ENCODE measurements at places on chromosomes 3 and 15.

DNA sequence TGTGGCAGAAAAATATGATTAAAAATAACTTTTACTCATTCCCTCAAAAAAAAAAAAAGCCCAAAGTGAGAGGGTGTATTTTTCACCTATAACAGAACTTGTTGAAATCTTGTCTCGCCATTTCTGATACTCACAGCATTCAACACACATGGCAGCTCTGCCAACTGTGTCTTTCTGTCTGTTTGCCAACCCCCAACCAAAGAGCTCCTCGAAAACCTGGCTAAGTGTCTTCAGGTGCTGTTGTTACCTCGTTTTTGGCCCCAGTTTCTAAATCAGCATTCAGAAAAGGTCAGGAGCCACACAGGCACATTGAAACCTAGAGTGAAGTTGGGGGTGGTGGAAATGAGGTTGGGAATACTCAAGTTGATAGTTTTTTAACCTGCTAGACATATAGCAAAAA is 123.5 kb downstream of the TMEM108 start:
- no peak for DNase-seq

DNA sequence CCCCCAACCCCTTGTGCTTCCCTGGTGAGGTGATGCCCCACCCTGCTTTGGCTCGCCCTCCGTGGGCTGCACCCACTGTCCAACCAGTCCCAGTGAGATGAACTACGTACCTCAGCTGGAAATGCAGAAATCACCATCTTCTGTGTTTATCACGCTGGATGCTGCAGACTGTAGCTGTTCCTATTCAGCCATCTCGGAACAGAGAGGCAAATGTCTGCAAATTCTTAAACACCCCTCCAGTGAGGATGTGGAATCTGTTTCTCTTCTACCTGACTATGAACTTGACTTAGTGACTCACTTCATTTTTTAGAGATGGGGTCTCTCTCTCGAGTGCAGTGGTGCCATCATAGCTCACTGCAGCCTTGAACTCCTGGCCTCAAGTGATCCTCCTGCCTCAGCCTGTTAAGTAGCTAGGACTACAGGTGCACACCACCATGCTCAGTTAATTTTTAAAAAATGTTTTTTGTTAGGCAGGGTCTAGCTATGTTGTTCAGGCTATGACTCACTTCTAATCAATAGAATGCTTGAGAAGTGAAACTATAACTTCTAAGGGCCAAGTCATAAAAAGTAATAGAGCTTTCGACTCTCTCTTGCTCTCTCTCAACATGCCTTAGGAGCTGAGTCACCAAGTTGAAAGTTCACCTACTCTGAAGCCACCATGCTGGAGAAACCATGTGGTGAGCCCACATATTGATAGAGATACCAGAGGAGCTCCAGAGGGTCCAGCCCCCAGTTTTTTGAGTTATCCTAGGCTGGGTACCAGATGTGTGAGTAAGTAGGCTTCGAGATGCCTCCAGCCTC is 11.5 kb upstream of the PARP14 start:
- DNase-seq = no peak

DNA sequence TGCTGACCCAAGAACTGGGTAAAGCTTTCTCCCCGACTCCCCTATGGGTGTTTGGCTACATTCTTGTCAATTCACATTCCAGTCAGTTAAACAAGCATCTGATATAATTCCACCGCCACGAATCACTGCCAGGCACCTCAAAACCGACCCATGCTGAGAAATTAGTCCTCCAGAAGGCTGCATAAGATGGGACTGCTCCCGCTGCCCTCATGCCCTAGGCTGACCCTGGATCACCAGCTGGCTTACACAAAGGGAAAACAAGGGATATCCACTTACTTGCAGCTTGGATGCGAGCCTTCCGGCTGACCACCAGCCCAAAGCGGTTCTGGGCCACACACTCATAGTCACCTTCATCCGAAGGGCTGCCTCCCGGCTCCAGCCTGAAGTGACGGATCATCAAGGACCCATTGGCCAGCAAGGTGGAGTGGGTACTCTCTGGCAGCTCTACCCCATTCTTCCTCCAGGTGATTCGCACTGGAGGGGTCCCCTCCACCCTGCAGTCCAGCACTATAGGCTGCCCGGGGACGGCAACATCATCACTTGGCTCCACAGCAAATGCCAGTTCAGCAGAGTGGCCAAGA is 2.9 kb downstream of the IGDCC3 start:
- DNase-seq = no peak

DNA sequence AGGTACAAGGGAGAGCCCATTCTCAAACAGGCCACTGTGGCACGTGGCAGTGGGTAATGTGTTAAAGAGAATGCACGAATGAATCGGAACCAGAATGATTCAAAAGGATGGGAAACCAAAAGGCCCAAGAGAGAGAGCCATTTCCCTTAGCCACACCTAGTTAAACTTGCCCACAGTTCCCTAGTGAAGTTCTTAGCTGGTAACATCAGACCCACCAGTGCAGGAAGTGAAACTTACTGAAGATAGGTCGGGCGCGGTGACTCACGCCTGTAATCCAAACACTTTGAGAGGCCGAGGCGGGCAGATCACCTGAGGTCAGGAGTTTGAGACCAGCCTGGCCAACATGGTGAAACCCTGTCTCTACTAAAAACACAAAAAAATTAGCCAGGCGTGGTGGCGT is 97.1 kb downstream of the MEX3B start:
- no peak for DNase-seq

DNA sequence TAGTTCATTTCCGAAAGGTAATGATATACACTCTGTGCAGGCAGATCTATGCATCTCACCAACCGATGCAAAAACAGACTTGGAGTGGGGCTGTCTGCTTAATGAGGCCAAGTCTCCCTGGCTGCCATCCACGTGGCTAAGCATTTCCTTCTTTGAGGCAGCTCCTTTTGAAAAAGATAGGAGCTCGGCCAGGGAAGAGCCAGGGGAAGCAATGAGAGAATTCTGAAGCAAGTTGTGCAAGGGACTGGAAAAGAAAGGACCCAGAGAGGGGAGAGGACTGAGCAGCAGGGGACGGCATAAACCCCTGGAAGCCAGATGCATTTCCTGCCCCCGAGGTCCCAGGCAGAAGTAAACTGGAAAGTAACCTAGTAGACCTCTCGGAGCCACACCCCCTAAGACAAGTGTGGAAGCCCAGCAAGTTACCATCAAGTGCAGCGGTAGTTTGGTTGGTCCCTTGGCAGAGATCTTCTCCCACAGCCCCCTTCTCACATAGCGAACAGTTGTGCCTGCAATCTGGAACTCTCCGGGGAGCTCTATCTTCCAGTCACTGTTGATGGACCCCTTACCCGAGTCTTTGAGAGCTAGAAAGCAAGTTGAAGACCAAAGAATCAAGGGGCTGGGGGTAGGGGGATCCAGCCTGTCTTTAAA is 288.2 kb downstream of the ADAMTS17 start:
- no peak for DNase-seq

GRCh38 chr3:14508966-14509795 is 31.0 kb downstream of the GRIP2 start:
- peak; percentile 63 for DNase-seq

DNA sequence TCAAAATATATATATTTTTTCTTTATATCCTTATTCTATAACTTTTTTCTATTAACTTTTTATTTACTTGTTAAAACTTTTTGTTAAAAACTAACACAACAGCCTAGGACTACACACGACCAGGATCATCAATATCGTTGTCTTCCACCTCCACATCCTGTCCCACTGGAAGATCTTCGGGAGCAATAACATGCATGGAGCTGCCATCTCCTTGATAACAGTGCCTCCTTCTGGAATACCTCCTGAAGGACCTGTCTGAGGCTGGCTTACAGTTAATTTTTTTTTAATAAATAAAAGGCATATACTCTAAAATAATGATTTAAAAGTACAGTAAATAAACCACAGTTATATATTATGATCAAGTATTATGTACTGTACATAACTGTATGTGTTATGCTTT is 58.9 kb downstream of the SFMBT1 start:
- no peak for DNase-seq

GRCh38 chr3:118400886-118401285 is 633.8 kb downstream of the IGSF11 start:
- no peak for DNase-seq

DNA sequence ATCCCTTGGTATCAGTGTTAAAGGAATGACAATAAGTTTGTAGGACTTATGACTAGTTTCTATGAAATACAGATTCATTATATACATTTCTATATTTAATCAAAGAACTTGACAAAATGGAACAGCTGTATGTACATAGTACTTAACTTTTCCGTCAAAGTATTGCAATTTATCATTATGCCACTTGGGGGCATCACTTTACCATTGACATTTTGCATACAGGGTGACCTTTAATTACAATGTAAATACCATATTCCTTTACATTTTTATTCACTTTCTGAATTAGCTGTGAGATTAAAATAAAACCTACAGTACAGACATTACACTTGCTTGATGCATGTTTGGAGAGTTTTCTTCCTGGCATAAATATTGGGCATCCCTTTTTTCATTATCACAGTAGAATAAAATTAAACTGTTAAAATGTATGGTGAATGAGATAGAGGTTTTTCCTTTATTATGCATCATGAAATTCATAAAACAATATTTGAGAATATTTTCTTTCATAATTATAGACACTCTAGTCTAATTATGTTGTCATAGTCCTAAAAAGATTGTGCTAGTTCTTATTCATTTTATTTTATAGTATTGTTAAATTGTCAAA is 6.9 kb downstream of the NEK11 start:
- DNase-seq = no peak

DNA sequence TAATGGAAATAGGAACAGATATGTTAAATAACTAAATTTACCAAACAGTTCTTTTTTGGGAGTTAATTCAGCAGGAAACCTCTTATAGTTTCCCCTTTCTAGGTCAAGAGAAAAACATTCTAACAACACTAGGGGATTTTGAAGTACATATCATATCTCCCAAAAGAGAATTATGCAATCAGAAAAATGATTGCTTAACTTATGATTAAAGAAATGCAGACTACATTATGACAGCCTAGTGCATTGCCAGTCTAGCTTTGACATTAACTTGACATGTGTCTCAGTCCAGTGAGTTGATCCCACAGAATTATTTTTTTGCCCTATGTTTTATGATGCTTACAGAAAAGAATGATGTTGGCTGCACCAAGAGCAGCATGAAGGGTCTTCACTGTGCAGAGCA is 31.7 kb upstream of the NPHP3 start:
- no peak for DNase-seq

GRCh38 chr3:11713171-11713570 is 69.5 kb upstream of the VGLL4 start:
- DNase-seq = no peak

DNA sequence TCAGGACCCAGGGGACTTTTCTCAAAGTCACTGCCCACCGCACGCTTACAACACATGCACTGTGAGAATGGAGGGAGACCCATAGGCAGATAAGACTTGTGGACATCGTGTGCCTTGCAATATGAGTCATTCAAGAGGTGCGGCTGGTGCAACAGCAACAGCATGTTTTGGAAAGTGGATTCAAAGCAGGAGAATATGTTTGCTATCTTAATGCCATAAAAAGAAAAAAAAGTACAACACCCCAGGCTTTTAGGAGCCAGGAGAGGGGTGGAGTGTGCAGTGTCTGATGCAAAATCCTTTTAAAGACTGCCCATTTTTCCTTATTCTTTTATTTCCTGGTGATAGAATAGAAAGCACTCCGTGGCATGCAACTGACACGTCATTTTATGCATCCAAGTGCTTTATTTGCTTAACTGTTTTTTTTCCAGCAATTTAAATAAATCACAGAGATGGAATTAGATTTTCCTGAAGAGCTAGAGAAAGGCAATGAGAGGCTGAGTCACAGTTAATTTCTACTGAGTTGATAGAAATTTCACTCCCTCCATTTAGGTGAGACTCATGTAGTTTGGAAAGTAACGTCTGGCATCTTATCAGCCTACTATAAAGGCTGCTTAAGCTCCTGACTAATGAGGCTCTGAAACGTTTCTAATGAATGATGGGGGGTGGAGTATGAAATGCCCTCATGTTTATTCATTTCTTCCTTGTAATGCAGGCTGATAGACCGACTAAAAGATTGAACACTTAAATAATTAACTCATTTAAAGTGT is 96.4 kb downstream of the NSUN3 start:
- DNase-seq = no peak

- DNase-seq = no peak
Measured at GRCh38 chr15:78130466-78131294, 565 bp downstream of the CIB2 start.

- no peak for DNase-seq
Measured at GRCh38 chr15:88002706-88003105, 253.8 kb downstream of the NTRK3 start.

DNA sequence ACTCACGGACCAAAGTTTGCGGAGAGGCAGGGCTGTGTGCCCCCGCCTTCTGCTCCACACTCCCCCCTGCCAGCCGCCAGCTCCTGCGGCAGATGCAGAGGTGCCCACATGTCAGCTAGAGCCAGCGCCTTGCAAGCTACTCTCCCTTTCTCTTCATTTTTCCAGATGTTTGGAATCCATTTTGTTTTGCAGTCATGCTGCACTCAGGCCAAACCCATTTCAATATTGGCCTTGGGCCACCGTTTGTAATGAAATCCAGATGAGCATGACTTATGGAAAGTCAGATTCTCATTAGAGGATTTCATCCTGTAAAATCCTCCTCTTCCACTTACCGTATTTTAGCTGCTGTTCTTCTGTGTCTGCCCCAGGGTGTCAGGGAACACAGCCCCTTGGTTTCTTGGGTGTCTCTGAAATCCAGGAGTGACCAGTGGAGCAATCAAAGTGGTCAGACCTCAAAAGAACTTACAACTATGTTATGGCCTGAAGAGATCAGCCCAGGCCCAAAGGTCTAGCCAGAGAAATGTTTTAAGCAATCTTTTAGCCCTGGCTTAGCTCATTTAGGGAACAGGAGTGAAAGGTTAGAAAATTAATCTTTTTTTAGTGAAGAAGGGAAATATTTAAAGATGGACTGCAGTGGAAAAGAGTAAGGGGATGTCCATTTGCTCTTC is 65.8 kb downstream of the AAGAB start:
- DNase-seq = no peak

DNA sequence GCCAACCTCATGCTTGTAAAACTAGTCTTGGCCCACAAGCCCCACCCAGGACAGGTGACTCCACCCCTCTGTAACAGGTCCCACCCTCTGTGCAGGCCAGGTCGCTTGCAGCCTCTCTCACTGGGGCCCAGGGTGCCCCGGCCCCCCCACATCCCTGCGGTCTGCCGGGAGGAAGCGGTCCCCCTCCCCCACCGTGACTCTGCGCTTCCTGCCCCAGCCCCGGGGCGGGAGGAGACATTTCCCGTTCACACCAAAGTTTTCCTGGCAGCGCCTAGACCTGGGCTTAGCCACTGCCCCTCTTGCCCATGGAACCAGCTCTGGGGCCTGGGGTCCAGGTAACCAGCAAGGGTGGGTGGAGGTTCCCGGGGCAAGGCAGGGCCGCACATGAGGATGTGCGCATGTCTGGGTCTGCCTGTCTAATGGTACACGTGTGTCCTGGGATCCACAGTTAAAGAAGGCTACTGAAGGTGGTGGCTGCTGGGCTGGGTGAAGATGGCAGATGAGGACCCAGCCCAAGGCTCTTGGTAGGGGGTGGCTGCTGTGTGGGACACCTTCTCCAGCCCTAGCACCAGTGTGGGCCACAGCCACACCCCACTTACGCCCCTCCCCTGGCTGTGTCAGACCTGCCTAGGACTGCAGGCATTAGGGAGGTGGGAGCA is 8.4 kb downstream of the NBEAL2 start:
- peak; percentile 75 for DNase-seq

GRCh38 chr15:56744701-56745683 is 11.7 kb upstream of the ZNF280D start:
- DNase-seq = no peak
